ENCODE measurements at places on chromosomes 13 and 19.
A peak's percentile ranks its signal among the peaks of the same experiment; 100 is the strongest.

GRCh38 chr19:10662384-10663251 is 8.5 kb downstream of the ILF3 start:
- peak; percentile 51 for DNase-seq

- no peak for DNase-seq
Observed at GRCh38 chr13:28755546-28755870, 36.7 kb upstream of the SLC46A3 start.

- DNase-seq: no peak
Observed at GRCh38 chr13:98515818-98516465, 61.0 kb downstream of the STK24 start.

GRCh38 chr13:93800342-93800741 is 573.7 kb downstream of the GPC6 start:
- DNase-seq: no peak

DNA sequence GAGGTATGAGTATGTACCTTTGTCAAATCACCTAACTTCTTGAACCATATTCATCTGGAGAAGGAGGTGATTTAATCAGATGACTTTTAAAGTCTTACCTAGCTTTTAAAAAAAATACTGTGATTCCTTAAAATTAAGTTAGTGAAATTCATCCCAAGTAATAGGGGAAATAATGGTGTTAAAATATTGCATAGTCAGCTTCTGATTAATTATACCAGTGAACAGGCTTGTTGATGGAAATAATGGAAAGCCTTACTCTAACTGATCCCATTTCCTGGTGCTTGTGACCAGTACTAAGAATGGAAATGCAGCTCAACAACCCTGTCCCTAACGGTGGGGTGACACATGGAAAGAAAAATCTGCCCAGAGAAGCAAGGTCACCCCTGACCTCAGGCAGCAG is 130.7 kb downstream of the CDK8 start:
- DNase-seq: no peak

- DNase-seq: peak; percentile 72
Observed at GRCh38 chr19:1811472-1811894, 593 bp downstream of the ATP8B3 start.

GRCh38 chr13:66301006-66301405 is 929.1 kb downstream of the PCDH9 start:
- DNase-seq: no peak

DNA sequence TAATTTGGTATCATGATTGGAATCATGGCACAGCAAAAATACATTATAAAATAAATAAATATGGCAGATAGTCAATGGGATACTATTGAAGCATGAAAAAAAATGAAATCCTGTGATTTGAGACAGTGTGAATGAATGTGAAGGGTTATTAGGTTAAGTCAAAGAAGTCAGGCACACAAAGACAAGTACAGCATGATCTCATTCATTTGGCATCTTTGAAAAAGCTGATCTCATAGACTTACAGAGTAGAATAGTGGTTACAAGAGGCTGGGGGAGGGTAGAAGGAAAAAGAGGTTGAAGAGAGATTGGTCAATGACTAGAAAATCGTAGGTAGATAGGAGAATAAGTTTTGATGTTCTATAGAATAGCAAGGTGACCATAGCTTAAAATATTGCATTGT is 295.1 kb upstream of the SLITRK5 start:
- DNase-seq: no peak

- DNase-seq: peak; percentile 30
Observed at GRCh38 chr19:53057904-53058580, 13.5 kb downstream of the ERVV-2 start.

- DNase-seq: peak; percentile 29
Observed at GRCh38 chr13:30421093-30422053, 920 bp upstream of the UBE2L5 start.

GRCh38 chr19:33366897-33367296 is 6.6 kb upstream of the CEBPG start:
- DNase-seq: no peak

GRCh38 chr13:97904059-97904458 is 49.4 kb upstream of the IPO5 start:
- no peak for DNase-seq

GRCh38 chr19:30391554-30392551 is 19.7 kb downstream of the ZNF536 start:
- DNase-seq: no peak

GRCh38 chr19:12875086-12875485 is 6.2 kb downstream of the DNASE2 start:
- no peak for DNase-seq

GRCh38 chr13:29105779-29106178 is 285.6 kb downstream of the MTUS2 start:
- no peak for DNase-seq

GRCh38 chr13:108549934-108550333 is 79.5 kb upstream of the MYO16 start:
- no peak for DNase-seq

- no peak for DNase-seq
Observed at GRCh38 chr13:27852491-27852890, 60.2 kb downstream of the GSX1 start.

- DNase-seq: peak; percentile 44
Observed at GRCh38 chr19:31338069-31338776, 11.0 kb downstream of the TSHZ3 start.

GRCh38 chr19:19111136-19111835 is 27.0 kb downstream of the TMEM161A start:
- DNase-seq: no peak

GRCh38 chr13:65339241-65339640 is 1890.9 kb downstream of the PCDH9 start:
- DNase-seq: no peak

- DNase-seq: no peak
Observed at GRCh38 chr19:4508698-4509097, 9.6 kb downstream of the PLIN4 start.

GRCh38 chr13:45807520-45808099 is 43.9 kb downstream of the SIAH3 start:
- no peak for DNase-seq

DNA sequence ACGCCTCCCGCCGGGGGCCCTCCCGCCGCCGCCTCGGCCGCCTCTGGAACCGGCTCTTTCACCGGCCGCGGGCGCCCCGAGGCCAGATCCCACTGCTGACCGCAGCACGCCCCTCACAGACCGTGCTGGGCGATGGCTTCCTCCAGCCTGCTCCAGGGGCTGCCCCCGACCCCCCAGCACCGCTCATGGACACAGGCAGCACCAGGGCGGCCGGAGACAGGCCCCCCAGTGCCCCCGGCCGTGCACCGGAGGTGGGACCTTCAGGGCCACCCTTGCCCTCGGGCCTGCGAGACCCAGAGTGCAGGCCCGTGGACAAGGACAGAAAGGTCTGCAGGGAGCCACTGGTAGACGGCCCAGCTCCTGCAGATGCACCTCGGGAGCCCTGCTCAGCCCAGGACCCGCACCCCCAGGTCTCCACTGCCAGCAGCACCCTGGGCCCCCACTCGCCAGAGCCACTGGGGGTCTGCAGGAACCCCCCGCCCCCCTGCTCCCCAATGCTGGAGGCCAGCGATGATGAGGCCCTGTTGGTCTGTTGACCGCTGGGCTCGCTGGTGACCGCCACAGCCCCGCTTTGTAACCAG is 13.0 kb downstream of the LRP3 start:
- DNase-seq: no peak

GRCh38 chr13:20230913-20231838 is 943 bp downstream of the GJB6 start:
- DNase-seq: peak; percentile 20

DNA sequence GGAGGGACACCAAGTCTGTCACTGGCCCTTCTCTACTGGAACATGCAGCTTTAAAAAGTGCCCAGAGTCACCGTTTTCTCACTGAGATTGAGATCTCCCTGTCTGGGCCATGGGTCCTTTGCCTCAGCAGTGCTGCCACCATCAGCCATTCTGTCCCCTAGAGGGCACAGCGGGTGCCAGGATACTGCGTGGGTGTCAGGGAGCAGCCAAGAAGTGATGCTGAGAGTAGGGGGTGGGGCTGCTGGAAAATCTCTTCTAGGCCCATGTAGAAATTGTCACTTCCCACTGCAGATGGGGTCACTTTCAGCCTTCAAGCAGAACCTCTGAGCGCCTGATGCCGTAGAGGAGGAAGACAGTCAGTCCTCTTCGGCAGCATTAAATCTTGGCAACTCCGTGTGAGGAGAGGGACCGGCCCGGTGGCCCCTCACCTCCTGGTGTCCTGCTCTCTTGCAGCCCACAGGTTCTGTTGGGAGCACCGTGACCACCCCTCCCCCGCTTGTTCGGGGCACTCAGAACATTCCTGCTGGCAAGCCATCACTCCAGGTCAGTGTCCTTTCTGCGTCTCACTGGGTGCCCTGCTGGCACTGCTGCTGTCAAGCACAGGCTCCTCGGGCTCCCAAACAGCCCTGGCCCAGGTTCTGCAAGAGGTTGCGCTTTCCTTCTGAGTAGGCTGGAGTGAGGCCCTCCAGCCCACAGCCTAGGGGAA is 21.4 kb downstream of the TSSK6 start:
- no peak for DNase-seq

GRCh38 chr13:50080203-50080910 is 65.1 kb downstream of the KCNRG start:
- peak; percentile 36 for DNase-seq

GRCh38 chr13:75986818-75987217 is 350.7 kb downstream of the LMO7 start:
- DNase-seq: no peak

DNA sequence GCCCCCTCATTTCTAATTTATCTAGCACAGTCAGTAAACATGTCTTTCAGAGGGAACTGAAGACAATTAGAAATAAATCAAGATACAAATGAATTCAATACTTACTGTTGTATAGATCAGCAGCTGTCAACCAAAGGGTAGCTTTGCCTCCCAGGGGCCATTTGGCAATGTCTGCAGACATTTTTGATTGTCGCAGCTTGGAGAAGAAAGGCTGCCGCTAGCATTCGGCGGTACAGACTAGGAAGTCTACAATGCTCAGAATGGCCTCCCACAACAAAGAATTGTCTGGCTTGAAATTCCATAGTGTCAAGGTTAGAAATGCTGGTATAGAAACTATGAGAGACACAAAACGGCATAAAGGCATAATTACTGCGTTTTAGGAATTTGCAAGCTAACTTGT is 91.6 kb downstream of the RGCC start:
- DNase-seq: no peak

DNA sequence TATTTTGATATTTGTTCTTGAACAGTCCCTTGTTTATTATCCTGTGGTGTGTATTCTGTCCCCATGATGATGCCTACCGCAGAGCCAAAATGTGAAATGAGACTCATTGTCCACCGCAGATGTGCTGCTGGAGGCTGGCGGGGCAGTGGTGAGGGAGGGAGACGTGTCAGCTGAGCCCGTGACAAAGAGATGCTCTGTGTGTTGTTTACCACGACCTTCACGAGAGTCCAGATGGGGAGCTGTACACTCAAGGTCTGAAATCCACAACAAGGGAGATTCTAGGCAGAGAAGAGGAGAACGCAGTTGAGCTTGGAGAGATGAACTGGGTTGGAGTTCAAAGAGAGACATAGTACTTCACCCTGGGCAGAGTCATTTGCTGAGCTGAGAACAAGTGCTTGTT is 20.8 kb upstream of the AMER2 start:
- no peak for DNase-seq

DNA sequence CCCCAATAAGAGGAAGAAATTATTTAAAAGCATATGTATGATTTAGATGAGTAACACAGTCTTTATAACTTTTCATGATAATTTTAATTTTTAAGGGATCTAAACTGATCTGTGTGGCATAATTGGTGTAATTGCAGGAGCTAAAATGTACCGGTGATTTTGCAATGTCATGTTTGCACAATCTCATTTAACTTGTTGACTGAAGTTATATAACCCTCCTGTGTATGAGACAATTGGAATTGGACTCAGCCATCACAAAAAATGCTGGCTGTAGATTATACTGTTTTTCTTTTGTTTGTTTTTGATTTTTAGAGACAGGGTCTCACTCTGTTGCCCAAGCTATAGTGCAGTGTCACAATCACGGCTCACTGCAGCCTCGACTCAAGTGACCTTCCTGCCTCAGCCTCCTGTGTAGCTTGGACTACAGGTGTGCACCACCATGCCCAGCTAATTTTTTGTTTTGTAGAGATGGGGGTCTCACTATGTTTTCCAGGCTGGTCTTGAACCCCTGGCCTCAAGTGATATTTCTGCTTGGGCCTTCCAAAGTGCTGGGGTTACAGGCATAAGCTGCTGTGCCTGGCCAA is 26.1 kb downstream of the FGF9 start:
- DNase-seq: no peak

DNA sequence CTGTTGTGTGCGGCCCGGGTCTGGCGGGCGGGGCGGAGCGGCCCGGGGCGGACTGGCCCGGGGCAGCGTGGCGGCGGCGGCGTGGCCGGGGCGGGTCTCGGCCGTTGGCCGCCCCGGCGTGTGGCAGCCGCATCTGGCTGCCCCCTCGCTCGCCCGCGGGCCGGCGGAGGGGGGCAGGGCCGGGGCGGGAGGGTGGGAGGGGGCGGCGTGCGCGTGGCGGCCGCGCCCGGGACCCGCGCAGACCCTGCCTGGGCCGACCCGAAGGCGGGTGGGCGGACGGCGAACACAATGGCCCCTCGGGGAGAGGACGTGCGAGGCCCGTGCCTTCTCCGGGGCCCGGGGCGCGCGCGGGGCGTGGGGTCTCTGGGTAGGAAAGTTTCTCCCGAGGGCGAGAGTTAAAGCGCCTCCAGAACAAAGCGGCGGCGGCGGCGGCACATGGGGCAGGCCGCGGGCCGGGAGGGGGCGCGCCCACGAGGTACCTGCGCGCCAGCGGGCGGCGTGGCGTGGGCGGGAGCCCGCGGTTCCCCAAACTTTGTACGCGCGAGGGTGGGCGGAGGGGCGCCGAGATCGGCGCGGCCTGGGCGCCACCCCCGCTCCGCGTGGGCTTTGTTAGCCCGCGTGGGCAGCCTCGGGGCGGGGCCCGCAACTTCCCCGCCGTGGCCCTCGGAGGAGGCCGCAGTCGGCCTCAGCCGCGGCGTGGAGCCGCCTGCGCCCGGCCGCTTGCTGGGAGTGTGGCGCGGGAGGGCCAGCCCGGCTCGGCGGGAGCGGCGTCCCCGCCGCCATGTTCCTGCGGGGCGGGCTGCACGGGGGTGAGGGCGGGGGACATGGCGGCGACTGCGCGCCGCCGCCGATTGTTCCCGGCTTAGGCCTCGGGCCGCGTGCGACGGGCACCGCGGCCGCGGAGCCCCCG is 764 bp downstream of the MIR17HG start:
- DNase-seq: peak; percentile 77

- no peak for DNase-seq
Observed at GRCh38 chr13:44578067-44578400, 1.9 kb upstream of the TSC22D1 start.
